Right ventricle myocardium superior (tissue), 1 donor: ENCODE measurements at places on chromosomes 6 and 20. TPM values are rescaled to one million over a fixed set of nuclear protein-coding genes. Genes with fewer than 3 reads are reported as not detected.

PTPRT gene
- 0.11 TPM for total RNA-seq

DNA sequence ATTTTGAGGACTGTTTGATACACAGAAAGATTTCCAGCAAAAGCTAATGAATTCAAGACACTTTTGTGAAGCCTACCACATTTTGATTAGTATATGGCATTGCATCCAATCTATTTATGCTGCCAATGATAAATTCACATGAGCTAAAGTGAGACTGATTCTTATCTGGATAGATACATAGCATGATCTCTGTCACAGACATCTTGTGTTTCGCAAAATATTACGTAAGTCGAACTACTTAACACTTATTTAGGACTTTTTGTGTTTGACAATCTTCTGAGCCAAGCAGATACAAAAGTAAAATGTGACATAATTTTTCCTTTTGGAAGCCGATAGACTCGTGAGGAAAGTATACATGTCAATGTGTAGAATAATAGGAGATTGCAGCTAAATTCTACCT lies 251.6 kb downstream of the HACE1 start:
- no peak for DNase-seq

DNA sequence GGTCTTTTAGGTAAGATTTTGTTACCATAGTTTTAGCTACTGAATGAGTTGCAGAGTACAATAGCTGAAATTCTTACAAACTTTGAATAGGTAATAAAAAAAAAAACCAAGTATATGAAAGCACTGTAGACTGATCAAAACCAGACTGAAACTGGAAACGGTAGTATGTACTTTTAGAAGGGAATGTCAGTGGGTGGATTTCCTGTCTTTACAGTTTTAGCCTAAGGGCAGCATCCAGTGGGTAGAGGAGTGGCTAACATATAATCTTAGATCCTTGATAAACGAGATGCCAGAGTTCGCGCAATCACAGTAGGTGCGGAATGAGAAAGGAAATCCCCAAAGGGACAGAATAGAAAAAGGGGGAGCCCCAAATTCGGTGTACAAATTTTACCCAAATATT lies 385.9 kb upstream of the RUNX2 start:
- DNase-seq = no peak

DNA sequence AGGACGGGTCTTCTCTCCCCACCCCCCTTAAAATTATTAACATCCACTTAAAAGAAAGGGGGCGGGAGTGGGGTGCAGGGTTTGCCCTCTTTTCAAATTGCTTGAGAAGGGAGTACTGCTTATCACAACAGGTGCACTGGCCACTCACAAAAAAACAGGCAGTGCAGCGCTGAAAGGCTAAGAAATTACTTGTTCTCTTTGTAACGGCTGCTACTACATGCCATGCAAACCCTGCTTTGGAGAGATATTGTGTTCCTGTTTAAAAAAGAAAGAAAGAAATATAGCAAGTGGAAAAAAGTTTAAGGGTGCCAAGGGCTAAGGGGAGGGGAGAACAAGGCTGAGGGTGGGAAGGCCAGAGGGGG lies 312.7 kb upstream of the JARID2 start:
- no peak for DNase-seq

ELOVL2 gene
- 1.1 TPM for total RNA-seq

- no peak for DNase-seq
These were observed 776.0 kb upstream of the MANEA start for GRCh38 chr6:94801344-94801743.

- DNase-seq = no peak
These were observed 42.4 kb upstream of the CHRNA4 start for GRCh38 chr20:63403403-63404105.

DNA sequence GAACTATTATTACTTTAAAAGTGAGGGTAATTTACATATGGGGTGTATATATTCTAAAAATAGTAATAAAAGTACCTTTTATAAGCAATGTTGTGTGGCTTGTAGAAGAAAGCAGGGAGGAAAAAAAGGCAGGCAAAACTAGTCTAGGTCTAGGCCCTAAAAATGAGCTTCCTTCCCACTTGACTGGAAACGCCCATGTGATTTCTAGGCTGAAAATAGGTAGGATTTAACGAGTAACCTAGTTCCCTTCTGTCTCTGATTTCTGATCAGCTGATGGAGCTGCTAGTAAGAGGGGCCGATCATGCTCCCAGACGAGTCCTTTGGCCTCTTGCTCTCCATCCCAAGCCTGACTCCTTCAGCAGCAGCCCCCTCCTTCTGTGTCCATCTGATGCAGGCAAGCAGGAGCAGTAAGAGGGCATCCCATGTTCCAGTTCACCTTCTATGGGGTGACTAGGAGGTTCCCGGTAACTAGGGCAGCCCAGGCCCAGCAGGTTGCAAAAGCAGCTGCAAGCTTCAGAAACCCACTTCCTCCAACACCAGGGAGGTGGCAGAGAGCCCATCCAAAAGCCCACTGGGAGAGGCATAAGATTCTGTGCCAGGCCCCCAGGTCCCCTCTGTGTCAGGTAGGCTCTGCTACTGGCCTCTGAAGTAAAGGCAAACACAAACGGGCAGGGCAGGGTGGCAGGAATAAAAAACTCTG lies 24.4 kb downstream of the TBC1D20 start:
- DNase-seq = no peak

GRCh38 chr6:7781240-7781639 lies 55.3 kb downstream of the BMP6 start:
- DNase-seq = no peak

DNA sequence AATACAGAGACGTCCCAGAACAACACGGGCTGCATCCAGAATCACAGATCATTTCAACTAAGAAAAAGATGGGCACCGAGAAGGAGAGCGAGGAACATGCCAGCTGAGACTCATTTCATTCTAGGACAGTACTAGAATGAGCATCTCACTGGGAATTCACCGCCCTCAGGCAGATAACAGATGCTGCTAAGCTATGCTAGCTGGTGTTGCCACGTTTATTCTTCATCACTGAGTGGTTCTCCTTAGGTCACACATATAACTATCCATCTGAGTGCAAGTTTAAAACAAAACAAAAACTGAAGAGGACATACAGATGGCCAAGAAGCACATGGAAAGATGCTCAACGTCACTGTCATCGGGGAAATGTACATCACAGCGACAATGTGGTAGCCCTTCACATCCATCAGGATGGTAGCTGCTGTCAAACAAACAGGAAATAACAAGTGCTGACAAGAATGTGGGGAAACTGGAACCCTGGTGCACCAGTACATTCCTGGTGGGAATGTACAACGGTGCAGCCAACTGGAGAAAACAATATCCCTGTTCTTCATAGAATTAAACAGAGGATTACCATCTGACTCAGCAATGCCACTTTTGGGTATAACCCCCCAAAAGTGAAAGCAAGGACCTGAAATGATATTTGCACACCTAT lies 97.6 kb downstream of the SLC22A23 start:
- DNase-seq = no peak

PRRT1 gene
- 0.51 TPM for total RNA-seq

DNA sequence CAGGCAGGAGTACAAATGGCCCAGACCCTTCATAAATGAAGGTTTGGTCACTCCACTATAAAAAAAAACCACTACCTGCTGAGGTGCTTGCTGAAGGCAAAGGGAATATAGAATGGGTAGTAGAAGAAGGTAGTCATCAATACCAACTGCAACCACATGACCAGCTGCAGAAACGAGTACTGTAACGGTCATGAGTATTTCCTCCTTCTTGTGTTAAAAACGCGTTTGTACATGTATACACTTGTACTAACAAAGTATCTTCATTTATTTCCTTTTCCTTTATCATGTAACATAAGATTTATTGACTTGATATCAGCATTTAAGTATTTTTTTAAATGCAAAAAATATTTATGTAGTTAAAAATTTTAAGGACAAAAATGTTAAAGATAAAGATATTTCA lies 238.6 kb downstream of the TFAP2B start:
- no peak for DNase-seq

DNA sequence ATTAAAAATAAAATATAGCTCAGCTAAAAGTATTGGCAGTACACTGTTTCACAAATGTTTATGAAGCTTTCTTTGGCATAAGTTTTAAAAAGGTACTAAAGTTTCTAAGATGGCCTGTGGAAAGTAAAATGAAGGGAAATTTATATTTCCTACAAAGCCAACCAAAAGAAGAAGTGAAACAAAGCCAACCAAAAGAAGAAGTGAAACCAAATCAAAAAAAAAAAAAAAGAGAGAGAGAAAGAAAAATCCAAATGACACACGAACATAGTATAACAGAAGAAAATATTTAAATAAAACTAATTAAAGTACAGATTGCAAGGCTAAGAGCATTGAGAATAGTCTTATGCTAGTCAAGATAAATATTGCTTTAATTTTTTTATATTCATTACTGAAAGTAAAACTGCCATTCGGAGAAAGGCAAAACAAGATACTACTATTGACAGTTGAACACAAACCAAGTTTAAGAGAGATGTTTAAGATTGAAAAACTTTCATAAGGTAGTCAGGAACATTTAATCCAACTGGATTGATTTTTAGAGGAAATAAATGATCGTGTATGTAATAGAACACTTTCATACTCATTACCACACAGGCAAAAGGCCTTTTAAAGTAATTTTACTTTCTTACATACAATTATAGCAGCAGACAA lies 12.8 kb upstream of the KHDRBS2 start:
- DNase-seq = no peak

FLRT3 gene
- total RNA-seq = 0.05 TPM

DCBLD1 gene
- total RNA-seq = 6.7 TPM
